ENCODE measurements at places on chromosomes 16 and 17.
A peak's percentile ranks its signal among the peaks of the same experiment; 100 is the strongest.

- DNase-seq: no peak
Observed at GRCh38 chr16:8919934-8920462, 37.8 kb downstream of the LITAFD start.

DNA sequence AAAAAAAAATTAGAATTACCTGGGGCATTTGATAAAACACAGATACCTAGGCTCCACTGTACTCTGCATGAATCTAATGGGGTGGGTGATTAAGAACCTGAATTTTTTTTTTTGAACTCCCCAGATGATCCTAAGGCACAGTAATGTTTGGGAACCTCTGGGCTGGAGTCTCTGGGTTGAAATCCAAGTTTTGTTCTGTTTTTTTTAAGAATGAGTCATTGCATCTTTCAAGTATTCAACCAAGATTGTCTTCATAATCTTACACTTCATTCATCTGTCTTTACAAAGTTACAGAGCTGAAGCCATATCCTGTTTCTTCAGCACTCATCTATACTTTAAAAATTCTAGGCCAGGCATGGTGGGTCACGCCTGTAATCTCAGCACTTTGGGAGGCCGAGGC, 52.6 kb downstream of the PIGL start:
- no peak for DNase-seq

GRCh38 chr16:72947379-72948237, 100.3 kb downstream of the ZFHX3 start:
- no peak for DNase-seq

- DNase-seq: no peak
Observed at GRCh38 chr17:39063681-39064069, 87.8 kb downstream of the PLXDC1 start.

DNA sequence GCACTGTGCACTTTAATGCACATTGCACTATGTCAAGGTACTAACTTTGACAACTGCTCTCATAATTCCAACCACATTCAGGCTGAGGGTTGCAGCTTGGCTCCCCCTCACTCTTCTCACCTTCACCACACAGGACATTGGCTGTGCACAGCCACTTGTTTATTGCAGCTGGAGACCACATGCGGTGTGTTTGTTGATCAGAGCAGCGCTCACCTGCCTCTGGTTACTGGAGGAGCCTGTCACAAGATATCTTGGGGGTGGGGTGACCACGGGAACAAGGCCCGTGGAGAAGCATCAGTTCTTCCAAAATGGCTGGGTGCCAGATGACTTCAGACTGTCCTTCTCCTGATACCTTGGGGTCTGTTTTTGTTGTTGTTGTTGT, 10.6 kb upstream of the CCL5 start:
- no peak for DNase-seq

DNA sequence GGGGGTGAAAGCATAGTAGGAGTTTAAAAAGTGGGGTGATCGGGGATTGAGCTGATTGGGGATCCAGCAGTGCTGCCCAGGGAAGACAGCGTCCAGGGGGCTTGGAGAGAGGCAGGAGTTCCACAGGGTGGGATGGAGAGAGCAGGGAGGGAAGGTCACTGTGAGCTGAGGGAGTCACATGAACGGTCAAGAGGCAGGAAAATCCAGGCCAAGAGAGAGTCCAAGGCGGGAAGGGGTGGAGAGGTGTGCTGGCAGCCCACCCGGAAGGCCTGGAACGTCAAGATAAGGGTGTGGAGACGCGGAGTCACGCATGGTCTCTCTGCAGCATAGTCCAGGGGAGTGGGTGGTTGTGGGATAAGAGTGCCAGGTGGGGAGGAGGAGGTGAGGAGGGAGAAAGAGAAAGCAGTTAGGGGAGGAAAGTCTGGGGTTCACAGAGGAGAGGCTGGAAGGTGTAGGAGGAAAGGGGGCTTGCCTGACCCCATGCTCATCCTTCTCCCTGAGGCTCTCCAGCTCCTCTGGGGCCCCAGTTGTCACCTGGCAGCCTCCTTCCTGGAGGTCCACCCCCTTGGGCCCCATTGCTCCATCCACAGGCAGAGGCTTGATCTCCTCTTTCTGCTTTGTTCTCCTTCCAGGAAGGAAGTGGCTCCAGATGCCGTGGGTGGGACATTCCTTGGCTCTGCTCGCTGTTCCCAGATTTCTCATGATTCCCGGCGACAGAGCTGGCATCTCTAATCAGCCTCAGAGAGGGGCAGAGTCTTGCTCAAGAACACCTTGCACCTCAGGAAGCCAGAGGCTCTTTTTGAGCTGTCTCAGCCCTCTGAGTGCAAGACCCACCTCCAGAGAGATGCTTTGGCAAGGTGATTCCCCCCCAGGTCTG, 28.7 kb downstream of the CCR7 start:
- no peak for DNase-seq

DNA sequence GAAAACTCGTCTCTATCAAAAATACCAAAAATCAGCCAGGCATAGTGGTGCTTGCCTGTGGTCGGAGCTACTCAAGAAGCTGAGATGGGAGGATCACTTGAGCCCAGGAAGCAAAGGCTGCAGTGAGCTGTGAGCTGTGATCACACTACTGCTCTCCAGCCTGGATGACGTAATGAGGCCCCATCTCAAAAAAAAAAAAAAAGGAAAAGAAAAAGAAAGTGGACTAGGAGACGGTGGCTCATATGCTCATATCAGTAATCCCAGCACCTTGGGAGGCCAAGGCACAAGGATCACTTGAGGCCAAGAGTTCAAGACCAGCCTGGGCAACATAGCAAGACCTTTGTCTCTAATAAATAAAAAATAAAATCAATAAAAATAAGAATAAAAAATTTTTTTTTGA, 8.8 kb upstream of the SUMO2 start:
- DNase-seq: no peak

DNA sequence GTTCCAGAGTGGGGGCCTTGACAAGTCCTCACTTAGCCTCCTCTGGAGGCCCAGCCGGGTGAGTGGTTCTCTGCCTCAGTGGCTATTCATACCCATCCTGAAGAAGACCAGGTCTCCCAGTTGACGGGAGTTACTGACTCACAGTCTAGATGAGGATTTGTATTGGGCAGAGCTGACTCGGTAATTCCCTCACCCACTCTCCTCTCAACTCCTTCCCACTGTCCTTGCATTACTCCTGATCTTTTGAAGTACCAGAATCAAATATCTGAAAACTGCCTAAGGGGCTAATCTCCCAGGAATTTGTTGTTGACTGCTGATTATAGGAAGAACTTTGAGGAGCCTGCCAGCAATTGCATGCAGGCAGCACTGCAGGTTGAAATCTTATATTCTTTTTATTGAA, 14.2 kb downstream of the SAP30BP start:
- DNase-seq: no peak

DNA sequence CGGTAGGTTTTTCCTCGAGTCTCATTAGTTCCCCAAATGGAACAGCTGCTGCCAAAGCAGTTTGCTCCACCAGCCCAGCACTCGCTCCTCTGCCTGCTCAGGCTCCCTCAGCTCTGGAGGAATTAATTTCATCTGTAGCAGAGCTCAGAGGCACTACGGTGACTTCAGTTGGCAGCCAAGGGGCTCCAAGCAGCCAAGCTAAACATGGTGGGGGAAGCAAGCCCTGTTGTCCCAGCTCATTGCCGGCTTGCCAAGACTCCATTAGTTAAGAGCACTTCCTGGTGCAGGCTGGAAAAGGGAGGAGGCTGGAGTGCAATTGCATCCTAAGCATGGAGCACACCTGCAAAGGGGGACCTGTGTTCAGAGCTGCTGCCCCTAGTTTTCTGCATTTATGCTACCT, 78.7 kb upstream of the GPRC5B start:
- no peak for DNase-seq

DNA sequence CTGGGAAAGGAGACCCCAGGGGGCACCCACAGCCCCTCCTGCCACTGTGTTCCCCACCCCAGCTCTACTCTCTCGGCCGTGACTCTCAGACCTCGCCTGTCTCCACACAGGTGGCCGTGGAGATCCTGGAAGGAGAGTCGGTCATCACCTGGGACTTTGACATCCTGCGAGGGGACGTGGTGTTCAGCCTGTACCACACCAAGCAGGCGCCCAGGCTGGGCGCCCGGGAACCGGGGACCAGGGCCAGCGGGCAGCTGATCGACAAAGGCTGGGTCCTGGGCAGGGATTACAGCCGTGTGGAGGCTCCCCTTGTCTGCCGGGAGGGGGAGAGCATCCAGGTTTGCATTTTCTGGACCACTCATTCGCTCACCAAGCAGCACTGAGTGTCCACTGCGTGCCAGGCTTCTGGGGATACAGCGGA, 25.4 kb downstream of the NAGPA start:
- DNase-seq: no peak

GRCh38 chr16:9340526-9341256, 249.2 kb downstream of the HAPSTR1 start:
- no peak for DNase-seq

GRCh38 chr17:62895320-62896301, 70.4 kb upstream of the TANC2 start:
- DNase-seq: no peak

GRCh38 chr16:11572301-11572995, 14.3 kb downstream of the LITAF start:
- no peak for DNase-seq

DNA sequence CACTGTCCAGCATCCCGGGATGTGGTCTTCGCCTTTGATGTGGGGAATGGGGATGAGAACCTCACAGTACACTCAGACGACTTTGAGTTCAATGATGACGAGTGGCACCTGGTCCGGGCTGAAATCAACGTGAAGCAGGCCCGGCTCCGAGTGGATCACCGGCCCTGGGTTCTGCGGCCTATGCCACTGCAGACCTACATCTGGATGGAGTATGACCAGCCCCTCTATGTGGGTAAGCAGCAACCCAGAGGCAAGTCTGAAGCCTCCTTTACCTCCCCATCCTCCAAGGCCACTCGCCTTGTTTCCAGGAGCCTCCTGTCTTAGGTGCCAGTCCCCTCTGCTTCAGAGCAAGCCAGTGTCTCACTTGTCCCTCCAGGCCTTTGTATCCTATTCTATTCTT, 10.2 kb downstream of the CNTNAP1 start:
- no peak for DNase-seq

DNA sequence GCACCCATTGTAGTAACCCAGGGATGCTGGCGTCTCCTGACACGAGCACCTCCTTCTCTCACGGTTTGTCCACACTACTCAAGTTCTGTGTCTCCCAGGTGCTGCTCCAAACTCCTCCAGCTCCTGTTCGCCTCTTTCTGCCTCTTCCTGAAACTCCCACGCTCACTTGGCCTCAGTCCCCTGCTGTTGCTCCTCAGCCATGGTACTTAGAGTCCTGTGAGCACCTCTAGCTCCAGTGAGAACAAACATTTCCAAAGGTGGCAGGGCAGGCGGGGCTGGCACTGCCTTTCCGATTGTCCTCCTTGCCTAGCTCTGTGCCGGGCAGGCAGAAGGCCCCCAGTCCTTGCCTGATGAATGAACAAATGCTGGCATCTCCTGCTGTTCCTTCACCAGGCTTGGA, 146.1 kb downstream of the SDK2 start:
- DNase-seq: no peak

- no peak for DNase-seq
Observed at GRCh38 chr16:12315330-12316136, 339.0 kb downstream of the SNX29 start.

- DNase-seq: no peak
Observed at GRCh38 chr17:16040710-16041251, 41.2 kb downstream of the TTC19 start.

GRCh38 chr16:85448557-85449190, 164.4 kb upstream of the GSE1 start:
- peak; percentile 79 for DNase-seq

DNA sequence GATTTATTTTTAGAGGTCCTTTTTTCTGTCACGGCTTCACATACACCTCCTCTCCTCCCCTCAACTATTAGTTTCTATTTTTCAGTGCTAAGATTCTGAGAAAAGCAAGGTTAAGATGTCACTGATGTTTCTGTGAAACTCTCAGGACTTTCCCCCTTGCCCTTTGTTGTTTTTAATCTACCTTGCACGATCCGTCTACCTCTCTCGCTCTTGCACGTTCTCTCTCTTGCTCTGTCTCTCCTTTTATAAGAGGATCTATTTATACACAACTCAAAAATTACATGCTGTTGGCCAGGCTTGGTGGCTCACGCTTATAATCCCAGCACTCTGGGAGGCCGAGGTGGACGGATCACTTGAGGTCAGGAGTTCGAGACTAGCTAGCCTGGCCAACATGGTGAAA, 43.6 kb downstream of the RPA1 start:
- DNase-seq: no peak
